ENCODE measurements at places on chromosomes 1 and 21. TPM values are rescaled to one million over a fixed set of nuclear protein-coding genes. Genes with fewer than 3 reads are reported as not detected.

DNA sequence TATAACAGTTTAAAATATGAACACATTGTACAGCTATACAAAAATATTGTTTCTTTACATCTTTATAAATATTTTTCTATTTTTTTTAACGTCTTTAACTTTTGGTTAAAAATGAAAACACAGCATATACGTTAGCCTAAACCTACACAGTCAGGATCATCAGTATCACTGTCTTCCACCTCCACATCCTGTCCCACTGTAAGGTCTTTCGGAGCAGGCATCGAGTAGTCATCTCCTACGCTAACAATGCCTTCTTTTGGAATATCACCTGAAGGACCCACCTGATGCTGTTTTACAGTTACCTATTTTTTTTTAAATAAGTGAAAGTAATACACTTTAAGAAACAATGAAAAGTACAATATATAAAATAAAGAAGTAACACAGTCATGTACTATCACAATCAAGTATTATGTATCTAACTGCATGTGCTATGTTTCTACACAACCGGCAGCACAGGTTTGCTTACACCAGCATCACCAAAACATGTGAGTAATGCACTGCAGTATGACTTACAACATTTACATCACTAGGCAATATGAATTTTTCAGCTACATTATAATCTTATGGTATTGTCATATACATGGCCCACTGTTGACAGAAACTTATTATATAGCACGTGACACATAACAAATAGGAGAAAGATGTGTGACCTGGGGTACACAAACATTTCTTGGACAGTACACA, 254.4 kb downstream of the AKT3 start:
- H3K36me3 ChIP-seq, result no peaks in the 10 kb centered on the region
- no peaks in the 10 kb centered on the region for H3K27me3 ChIP-seq
- DNase-seq, result no peak
- peaks cover 25% of the 10 kb centered on the region for H3K4me1 ChIP-seq
- no peak overlapping the region for H3K4me3 ChIP-seq

DNA sequence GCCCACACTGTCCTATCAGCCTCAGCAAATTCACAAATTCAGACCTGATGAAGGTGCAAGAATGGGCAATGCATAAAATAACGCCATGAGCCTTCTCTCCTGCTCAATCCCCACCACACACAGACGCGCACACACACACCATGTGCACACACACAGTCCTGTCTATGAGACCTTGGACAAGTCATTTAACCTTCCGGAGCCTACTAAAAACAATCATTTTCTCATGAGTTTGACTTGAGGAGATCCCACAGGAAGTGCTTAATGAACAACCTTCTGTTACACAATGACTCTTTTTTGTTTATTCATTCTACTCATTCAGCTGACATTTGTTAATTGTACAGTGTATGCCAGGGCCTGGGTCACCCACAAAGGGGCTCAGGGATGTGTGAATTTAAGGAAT, 125.4 kb downstream of the EDEM3 start:
- H3K27me3 ChIP-seq, result no peaks in the 10 kb centered on the region
- no peaks in the 10 kb centered on the region for H3K4me1 ChIP-seq

GRCh38 chr1:50105433-50105832, 3.3 kb upstream of the ELAVL4 start:
- no peak overlapping the region for H3K27ac ChIP-seq
- H3K27me3 ChIP-seq, result peaks cover 4% of the 10 kb centered on the region
- DNase-seq, result no peak

- H3K36me3 ChIP-seq, result no peaks in the 10 kb centered on the region
- no peak overlapping the region for H3K27ac ChIP-seq
- DNase-seq, result no peak
- H3K4me3 ChIP-seq, result no peak overlapping the region
Measured at GRCh38 chr1:180937012-180937372, 24.3 kb downstream of the KIAA1614 start.

- H3K4me3 ChIP-seq, result no peak overlapping the region
- DNase-seq, result no peak
- no peaks in the 10 kb centered on the region for H3K27me3 ChIP-seq
Measured at GRCh38 chr1:152018537-152018936, 18.3 kb downstream of the S100A11 start.

DNA sequence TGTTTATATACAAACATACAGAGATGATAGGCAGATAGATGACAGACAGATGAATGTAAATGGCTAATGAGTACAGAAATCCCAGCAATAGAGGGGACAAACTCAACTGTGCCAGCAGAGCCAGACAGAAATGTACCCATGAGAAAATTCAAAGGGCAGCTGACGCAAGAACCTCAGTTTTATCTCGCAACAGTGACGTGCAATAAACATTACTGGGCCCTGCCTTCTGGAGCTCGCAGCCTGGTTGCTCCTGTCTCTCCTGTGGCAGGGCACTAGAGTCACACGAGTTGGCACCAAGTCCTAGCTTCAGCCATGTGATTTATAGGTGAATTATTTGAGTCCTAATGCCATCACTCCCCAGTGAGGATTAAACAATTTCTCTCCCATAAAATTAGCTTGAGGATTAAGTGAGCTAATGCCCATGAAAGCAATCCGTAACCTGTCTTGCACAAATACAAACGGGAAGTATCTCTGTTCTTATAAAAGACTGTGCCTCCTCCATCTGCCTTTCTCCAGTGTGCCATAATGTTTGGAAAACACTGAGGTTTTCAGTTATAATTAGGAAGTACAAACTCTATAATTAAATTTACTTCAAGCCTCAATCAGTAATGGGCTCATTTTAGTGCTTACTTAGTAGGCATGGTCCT, 50.7 kb downstream of the VAV3 start:
- H3K36me3 ChIP-seq, result no peaks in the 10 kb centered on the region
- no peaks in the 10 kb centered on the region for H3K27me3 ChIP-seq
- no peak overlapping the region for H3K4me3 ChIP-seq
- no peak for DNase-seq

- DNase-seq, result no peak
- H3K27ac ChIP-seq, result no peak overlapping the region
- H3K36me3 ChIP-seq, result no peaks in the 10 kb centered on the region
- H3K27me3 ChIP-seq, result peaks cover 5% of the 10 kb centered on the region
- H3K4me3 ChIP-seq, result no peak overlapping the region
- H3K4me1 ChIP-seq, result no peaks in the 10 kb centered on the region
Measured at GRCh38 chr1:162087111-162087510, 17.6 kb downstream of the NOS1AP start.

GRCh38 chr1:63902844-63903589, 129.2 kb downstream of the ROR1 start:
- H3K4me3 ChIP-seq, result no peak overlapping the region
- no peaks in the 10 kb centered on the region for H3K4me1 ChIP-seq
- no peak for DNase-seq
- no peaks in the 10 kb centered on the region for H3K27me3 ChIP-seq
- H3K36me3 ChIP-seq, result no peaks in the 10 kb centered on the region

- H3K4me3 ChIP-seq, result no peak overlapping the region
- no peak overlapping the region for H3K27ac ChIP-seq
- no peaks in the 10 kb centered on the region for H3K4me1 ChIP-seq
- H3K36me3 ChIP-seq, result no peaks in the 10 kb centered on the region
Measured at GRCh38 chr1:3919706-3920105, 19.6 kb upstream of the C1orf174 start.

DNA sequence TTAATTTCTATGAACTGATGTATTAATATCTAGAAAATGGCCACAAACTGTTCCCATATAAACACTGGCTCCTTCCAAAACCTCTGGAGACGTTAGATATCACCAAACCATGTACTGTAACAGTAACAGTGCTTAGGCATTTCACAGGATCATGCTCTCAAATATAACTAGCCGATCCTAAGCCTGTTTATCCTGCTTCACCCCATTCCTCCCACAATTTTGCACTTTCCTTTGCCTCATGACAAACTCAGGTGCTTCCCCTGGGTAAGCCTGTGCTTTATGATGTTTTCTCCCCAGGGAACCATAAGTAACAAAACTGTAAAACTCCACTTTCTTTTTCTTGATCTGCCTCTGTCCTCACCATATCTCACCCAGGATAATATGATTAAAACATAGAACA, 452.3 kb downstream of the PLA2G4A start:
- H3K27me3 ChIP-seq, result no peaks in the 10 kb centered on the region
- H3K4me3 ChIP-seq, result no peak overlapping the region
- no peak overlapping the region for H3K27ac ChIP-seq
- no peaks in the 10 kb centered on the region for H3K4me1 ChIP-seq
- no peak for DNase-seq

- H3K4me3 ChIP-seq, result no peak overlapping the region
- no peak overlapping the region for H3K27ac ChIP-seq
- H3K4me1 ChIP-seq, result no peaks in the 10 kb centered on the region
- DNase-seq, result no peak
- no peaks in the 10 kb centered on the region for H3K27me3 ChIP-seq
- no peaks in the 10 kb centered on the region for H3K36me3 ChIP-seq
Measured at GRCh38 chr1:198056255-198056654, 100.5 kb upstream of the NEK7 start.

DNA sequence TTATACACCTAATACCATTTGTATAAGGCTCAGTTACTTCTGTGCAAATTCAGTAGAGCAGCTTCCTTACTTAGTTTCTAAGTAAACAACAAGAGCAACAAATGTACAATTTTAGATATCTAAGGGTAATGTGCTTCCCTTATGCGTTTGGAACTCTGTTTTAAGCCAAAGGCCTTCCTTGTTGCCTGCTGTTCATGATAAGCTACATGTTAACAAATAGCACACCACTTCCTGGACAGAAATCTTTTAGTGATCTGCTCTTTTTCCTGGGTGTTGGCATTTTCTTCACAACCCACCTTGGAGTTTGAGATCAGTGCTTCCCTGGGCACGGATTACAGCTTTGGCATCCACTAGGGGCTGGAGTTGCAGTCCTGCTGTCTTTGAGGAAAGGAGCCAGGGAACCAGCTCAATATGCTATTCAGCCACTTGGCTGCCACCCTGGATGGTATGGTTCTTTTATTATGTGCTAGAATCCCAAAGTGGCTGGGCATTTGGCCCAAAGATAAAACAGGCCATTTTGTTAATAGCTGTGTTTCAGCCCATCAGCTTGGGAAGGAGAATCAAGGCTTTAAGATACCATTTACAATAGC, 55.6 kb upstream of the ADAR start:
- no peak overlapping the region for H3K27ac ChIP-seq
- H3K36me3 ChIP-seq, result no peaks in the 10 kb centered on the region
- DNase-seq, result no peak
- no peaks in the 10 kb centered on the region for H3K4me1 ChIP-seq
- H3K27me3 ChIP-seq, result peaks cover 12% of the 10 kb centered on the region
- no peak overlapping the region for H3K4me3 ChIP-seq

- H3K4me1 ChIP-seq, result peaks cover 24% of the 10 kb centered on the region
- peak overlapping the region; percentile 78 for H3K4me3 ChIP-seq
- DNase-seq, result no peak
- no peaks in the 10 kb centered on the region for H3K36me3 ChIP-seq
Measured at GRCh38 chr1:155192346-155193274, 15.1 kb downstream of the THBS3 start.

DNA sequence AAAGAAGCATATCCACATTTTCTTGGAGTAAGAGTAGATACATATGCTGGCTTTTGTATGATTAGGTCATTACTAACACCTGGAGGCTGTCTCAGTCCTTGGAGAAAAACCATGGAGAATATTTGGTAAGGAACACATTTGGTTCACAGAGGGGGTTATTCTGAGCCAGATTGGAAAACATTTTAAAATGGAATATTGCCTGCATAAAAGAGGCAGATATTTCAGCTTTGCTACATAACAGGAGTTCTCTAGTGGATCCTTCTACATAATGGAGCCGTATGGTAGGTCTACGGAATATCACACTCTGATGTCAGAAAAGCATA, 415.1 kb downstream of the ADGRL2 start:
- no peak overlapping the region for H3K4me3 ChIP-seq
- DNase-seq, result no peak
- no peaks in the 10 kb centered on the region for H3K27me3 ChIP-seq
- H3K36me3 ChIP-seq, result no peaks in the 10 kb centered on the region
- no peak overlapping the region for H3K27ac ChIP-seq
- H3K4me1 ChIP-seq, result no peaks in the 10 kb centered on the region

DNA sequence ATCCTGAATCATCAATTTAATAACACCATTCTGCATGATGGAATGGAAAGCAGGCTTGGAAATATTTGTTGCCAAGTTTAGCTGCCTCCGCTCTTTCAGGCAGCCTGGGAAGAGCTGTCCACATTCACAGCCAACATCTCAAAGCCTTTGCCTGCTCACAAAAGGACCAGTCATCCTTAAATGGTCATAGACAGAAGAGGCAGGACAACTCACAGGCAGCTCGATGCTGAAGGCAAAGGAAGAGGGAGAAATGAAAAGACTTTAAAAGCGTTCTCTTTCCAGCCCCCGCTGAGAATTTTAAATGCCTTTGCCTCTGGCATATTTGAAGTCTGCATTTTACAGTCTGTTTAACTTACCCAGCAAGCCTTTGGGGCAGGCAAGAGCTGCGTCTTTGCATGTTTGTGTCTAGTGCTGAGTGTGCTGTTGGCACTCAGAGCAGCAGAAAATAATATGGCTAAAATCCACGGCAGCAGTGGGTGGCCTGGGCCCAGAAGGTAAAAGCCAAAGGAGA, 68.9 kb downstream of the NMNAT2 start:
- no peak overlapping the region for H3K4me3 ChIP-seq
- H3K4me1 ChIP-seq, result no peaks in the 10 kb centered on the region
- H3K27me3 ChIP-seq, result peaks cover 4% of the 10 kb centered on the region
- no peak overlapping the region for H3K27ac ChIP-seq
- H3K36me3 ChIP-seq, result no peaks in the 10 kb centered on the region
- DNase-seq, result no peak

- H3K36me3 ChIP-seq, result no peaks in the 10 kb centered on the region
- no peak for DNase-seq
- no peak overlapping the region for H3K4me3 ChIP-seq
- no peaks in the 10 kb centered on the region for H3K27me3 ChIP-seq
- H3K27ac ChIP-seq, result no peak overlapping the region
Measured at GRCh38 chr1:93000751-93001175, 39.5 kb upstream of the DIPK1A start.

GRCh38 chr1:184791550-184791900, 36.9 kb upstream of the EDEM3 start:
- no peaks in the 10 kb centered on the region for H3K4me1 ChIP-seq
- H3K27ac ChIP-seq, result no peak overlapping the region
- no peak for DNase-seq
- no peaks in the 10 kb centered on the region for H3K36me3 ChIP-seq
- H3K27me3 ChIP-seq, result no peaks in the 10 kb centered on the region

DNA sequence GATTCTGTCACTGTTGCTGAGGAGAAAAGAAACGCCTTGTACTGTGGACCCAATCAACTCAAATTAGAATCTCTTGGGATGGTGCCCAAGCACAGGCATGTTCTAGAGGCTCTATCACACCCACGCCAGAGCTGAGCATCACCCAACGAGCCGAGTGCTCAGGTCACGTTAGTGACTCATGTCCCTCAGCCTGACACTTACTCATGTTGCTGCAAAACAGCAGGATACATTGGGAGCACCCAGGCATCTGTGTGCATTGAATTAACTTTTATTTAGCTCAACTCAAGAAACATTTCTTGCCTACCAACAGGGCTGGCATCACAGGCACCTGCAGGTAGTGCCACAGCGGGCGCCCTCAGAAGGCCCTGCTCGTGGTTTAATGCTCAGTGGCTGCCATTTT, 149.8 kb downstream of the ETS2 start:
- no peaks in the 10 kb centered on the region for H3K36me3 ChIP-seq
- DNase-seq, result no peak
- H3K4me1 ChIP-seq, result no peaks in the 10 kb centered on the region
- H3K27me3 ChIP-seq, result no peaks in the 10 kb centered on the region
- no peak overlapping the region for H3K27ac ChIP-seq

Gene CYYR1
- not detected for total RNA-seq

Gene CNN3
- total RNA-seq, result 2.3 TPM

Gene GOLT1A
- not detected for total RNA-seq

Gene TRIM67
- total RNA-seq, result not detected

Gene AQP10
- total RNA-seq, result not detected

Gene VWA5B1
- total RNA-seq, result not detected

Gene CYP4A11
- not detected for total RNA-seq

Gene IL20
- total RNA-seq, result not detected

Gene PIGR
- total RNA-seq, result 0.04 TPM

Gene MAP3K21
- 2.8 TPM for total RNA-seq
